ENCODE measurements at places on chromosomes 4 and X. TPM values are rescaled to one million over a fixed set of nuclear protein-coding genes. Genes with fewer than 3 reads are reported as not detected.

The PDZD11 gene
- 49.8 TPM for polyA plus RNA-seq

The CCDC110 gene
- 2.2 TPM for polyA plus RNA-seq

GRCh38 chr4:46081674-46082073, 42.2 kb downstream of the GABRG1 start:
- DNase-seq, result no peak

GRCh38 chrX:72262077-72262476, 15.0 kb downstream of the RPS4X start:
- DNase-seq, result no peak

- DNase-seq, result peak; percentile 80
Observed at GRCh38 chr4:4574792-4575191, 32.9 kb upstream of the STX18 start.

DNA sequence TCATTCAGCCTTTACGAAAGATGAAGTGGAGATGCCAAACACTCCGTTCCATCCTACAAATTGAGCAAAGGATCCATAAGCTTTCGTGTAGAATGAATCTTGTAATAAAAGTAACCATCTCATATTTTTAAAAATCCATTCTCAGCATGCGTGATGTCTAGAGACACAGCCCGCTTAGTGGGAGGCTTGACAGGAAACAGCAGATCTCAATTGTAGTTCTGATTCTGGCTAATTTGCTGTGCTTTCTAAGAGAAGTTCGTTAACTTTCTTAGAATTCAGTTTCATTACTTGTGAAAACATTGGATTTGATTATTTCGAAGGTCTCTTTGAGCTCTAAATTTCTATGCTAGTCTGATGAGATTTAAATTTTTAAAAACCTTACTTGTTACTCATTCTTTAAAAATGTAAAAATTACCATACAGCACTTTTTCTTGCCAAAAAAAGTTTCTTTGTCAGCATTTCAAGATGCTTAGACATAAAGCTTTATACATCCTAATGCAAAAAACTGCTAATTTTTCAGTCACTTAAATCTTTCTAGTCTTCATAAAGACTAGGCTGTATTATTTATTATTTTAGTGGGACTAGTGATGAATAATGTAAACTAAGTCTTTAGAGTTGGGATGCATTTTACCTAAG, 66.9 kb upstream of the NEIL3 start:
- no peak for DNase-seq

Data from renal cortex interstitium (tissue), 15 donors.